ENCODE measurements at places on chromosomes 1 and 21.

GRCh38 chr1:185816460-185816859 lies 82.3 kb downstream of the HMCN1 start:
- no peak for DNase-seq

DNA sequence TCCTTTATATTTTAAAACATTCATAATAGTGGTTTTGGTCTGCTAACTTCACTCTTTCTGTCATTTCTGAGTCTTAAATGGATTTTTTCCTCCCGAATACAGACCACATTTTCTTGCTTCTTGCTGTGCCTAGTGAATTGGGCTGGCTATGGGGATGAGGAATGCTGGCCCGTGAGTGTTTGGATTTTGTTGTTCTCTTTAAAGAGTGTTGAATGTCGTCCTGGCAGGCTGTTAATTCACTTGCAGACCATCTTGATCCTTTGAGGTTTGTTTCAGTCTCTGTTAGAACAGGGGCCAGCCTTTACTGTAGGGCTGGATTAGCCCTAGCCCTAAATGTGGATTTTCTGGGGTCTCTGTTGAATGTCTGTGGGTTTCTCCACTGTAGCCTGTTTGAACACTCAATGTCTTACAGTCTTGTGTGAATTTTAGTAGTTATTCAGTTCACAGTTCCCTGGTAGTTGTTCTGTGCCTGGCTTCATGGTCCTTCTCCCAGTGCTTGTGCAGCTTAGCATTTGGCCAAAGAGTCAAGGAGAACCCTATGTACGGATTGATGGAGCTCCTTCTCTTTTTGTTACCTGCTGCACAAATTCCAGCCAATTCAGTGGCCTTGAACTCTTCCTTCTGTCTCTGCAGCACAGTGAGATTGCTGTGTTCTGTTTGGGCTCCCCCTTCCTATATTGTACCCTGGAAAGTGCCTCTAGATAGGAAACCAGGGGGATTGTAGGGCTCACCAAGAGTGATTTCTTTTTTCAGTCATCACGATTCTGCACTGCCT lies 95.7 kb downstream of the DYRK1A start:
- no peak for DNase-seq

- no peak for DNase-seq
These were observed 1.6 kb downstream of the COLGALT2 start for GRCh38 chr1:184035719-184036516.

GRCh38 chr1:240776237-240776636 lies 164.3 kb upstream of the GREM2 start:
- no peak for DNase-seq

GRCh38 chr1:56824938-56825337 lies 5.7 kb upstream of the FYB2 start:
- DNase-seq: no peak

DNA sequence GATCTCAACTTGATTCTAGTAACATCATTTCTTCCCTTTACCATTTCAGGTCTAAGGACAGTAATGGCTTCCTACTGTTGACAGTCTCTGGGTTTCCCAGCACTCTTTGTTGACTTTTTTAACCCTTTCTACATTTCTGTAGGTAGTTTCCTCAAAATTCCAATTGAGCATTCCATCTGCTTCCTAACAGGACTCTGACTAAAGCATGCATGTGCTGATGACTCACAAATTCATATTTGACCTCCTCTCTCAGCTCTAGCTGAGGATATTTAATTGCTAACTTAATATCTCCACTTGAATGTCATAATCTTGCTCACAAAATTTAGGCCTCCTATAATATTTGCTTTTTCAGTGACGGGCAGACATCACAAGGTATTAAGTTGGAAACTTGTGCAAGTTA lies 93.3 kb upstream of the ZNHIT6 start:
- no peak for DNase-seq

- DNase-seq: no peak
These were observed 97.9 kb downstream of the CSMD2 start for GRCh38 chr1:34066981-34067603.

GRCh38 chr1:86339906-86340305 lies 56.2 kb downstream of the ODF2L start:
- DNase-seq: no peak

DNA sequence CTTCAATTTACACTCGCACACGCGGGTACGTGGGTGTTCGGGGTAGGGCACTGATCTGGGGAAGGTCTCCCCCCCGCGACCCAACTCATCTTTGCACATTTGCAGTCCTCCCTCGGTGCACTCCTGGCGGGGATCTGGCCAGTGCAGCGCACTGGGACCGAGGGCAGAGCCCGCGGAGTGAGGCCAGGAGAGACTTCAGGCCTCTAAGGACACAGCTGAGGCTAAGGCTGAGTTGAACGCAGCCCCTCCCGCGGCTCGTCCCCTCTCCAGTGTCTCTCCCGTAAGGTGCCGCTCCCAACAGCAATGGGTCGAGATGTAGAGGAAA lies 936 bp upstream of the NCAM2 start:
- no peak for DNase-seq

DNA sequence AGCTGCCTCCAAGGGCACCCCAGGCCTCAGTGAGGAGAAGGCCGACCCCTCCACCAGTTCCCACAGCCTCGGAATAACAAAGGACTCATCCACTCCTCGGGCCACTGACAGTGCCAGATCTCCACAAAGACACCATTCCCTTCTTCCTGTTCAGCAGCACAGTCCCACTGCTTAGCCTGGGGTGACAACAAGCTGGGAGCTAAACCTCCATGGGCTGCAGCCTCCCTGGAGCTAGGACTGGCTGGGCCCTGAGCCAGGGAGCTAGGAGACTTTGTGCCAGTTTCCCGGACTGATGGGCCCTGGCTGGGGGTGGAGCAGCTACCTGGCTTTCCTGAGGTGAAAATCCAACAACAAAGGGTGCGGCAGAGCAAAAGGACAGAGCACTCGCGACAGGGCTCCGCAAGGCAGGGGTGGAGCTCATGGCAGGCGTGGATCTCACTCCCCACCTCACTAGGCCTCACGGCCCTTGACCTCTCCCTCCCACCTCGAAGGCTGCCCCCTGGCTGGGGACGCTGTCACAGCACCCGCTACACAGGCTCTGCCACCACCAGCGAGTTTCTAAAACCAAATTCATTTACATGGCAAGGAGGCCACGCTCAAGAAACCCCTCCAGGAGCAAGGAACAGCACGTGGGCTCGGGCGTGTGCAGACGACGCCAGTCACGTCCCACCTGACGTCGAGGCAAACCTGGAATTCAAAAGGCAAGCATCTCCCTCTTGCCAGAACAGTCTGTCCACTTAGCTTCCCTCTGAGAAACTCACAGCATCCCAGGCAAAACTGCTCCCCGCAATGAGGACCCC lies 13.8 kb downstream of the SLC35E2B start:
- DNase-seq: no peak

DNA sequence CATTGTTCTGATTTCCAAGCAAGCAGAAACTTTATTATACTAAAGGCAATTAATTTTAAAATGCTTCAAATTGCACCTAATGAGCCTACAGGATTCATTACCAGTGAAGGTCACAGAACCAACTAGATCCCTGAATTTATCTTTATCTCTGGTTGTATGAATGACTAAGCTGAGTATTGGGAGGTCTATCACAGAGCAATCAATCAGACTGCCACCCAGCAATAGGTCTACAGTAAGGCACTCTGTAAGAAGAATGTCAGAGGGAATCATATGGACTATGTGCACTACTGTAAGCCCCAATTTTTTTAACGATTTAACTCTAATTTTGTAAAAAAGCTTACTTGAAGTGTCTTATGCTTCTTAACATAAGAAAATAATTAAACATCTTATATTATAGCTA lies 707.0 kb downstream of the AMY1C start:
- no peak for DNase-seq

- DNase-seq: no peak
These were observed 37.9 kb upstream of the EDEM3 start for GRCh38 chr1:184792450-184792969.

DNA sequence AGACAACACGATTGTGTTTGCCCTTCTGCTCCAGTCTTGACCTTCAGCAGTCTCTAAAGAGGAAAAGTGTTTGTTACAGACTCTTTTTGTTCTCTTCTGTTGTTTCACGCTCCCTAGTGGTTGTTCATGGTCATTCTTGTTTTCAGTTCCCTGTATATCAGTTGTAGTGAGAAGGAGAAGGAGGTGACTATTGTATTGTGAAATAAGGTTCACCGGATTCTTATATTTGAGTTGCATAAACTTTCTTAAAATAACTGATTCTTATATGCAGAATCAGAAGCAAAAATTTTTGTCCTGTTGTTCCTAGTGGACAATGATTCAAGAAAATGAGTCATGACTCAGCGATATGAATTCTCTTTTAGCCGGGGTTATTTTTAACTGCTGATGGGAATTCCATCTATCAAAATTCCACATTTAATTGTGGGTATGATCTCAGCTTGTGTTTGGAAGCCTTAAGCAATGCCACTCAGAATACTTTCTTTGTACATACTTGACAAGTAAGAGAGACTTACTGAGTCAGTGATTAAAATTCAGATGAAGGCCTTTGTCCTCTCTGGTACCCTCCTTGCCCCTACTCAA lies 152.2 kb downstream of the CLEC20A start:
- no peak for DNase-seq

DNA sequence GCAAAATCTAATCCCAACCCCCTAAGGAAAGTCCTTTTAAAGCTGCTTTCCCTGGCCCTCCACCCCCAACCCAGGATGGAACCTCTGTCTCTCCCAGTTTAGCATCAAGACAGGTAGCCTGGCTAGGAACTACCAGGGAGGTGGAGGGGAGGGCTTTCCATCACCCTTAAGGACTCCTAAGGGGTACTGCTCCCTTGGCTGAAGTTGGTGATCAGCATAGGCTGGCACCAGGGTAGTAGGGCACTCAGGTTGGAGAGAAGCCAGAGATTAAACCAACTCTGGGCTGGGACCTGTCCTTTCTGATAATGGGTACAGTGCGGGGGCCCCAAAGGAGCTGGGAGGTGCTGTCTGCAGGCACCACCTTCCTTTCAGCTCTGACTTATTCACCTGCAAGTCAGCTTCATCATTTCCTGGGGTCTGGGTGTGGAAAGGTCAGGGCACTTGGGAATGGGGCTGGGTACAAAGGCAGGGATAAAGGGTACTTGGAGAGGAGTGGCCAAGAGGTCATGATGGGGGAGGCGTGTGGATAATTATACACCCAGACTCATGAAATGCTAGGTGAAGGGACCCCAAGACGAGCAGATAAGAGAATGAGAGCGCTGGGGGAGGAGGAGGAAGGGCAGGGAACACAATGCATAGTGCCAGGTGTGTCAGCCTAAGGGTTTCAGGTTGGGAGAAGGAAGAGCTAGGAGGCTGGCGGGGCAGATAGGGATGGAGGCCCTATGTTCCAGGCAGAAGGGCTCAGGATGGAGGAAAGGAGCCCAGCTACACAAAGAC lies 1.2 kb downstream of the ARHGEF2 start:
- DNase-seq: peak; percentile 39

DNA sequence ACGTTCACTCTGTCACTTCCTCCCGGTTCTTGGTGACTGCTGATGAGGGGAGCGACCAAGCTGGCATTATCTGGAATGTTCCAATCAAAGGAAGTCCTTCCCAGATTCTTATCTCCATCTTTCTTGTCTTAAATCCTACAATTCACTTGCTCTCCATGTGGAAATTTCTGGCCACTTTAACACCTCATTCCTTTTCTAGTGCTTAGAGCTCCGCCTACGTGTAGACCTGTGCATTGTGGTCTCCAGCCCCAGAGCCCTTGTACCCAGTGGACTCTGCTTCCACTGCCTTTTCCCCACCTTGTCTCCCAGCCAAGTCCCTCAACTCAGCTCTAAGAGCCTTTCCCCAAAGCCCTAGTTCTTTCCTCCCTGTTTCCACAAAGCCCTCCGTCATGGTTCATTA lies 12.2 kb upstream of the KLHDC7A start:
- no peak for DNase-seq

DNA sequence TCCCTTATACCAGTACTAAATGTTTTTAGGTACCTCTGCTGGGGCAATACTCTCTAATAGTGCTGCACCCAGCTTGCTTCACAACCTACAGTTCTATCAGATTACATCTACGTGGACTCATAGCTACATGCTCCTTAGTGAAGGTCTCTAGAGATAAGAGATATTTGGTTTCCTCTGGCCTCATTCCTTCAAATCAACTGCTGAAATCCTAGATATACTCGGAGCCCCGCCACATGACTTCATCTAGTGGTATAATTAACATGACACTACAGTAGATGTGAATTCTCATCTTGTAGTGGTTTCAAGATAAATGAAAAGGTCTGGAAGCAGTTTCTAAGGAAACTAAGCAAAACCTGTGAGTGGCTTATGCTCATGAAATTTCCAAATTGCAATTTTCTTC lies 115.4 kb downstream of the SMYD2 start:
- no peak for DNase-seq

DNA sequence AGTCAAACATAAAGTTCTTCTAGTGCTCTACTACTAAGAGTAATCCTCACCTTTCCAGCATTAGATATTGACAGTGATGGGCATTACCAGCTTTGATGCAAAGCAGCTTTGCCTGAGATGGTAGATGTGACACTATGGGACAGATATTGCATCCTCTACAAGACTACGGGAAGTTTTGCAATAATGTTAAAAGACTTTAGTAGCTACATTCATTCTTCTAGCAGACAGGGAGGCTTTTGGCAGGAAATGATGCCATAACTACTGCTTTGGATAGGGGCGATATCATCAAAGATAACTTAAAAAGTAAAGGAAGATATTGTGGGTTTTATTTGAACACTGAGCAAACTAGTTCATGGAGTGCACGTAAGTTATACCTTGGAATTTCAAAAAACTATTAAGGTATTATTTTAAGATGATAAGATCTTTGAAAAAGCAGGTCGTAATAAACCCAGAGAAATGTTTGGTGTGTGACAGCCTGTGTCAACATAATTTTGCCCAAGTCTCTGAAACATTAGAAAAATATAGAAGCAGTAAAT lies 368.3 kb upstream of the TMPRSS15 start:
- DNase-seq: no peak

DNA sequence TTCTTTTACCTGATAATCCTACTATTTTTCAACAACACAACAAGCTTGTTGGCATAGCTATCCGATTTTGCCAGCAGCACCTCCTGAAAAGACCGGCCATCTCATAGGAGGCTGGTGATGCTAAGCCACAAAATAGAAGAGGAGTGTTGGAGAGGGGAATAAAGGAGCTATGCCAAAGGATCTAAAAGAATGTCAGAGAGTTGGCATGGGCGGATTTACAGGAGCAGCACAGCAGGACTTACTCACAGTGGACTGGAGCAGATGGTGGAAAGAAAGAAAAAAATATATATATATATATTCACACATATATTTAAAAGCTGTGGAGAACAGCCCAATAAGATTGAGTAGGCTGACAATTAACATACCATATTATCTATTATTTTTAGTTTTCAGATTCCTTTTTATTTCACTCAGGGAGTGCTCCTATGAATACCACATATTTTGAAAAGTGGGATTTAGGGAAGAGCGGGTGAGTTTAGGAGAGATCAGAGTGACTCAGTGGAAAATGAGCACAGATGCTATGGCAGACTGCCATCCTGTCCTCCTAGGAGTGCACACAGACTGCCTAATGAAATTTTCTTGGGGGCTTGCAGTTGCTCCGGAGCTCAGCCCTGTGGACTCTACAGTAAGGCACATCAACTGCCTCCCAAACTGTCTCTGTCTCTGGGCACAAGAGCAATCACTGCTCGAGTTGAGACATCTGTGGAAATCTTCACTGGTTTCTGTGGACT lies 394.4 kb upstream of the CHRM3 start:
- no peak for DNase-seq

Measured in activated CD8-positive, alpha-beta memory T cell treated with anti-CD3 and anti-CD28 coated beads, Interleukin-2, amount 50 U/mL, for 4 hours (primary cell).